ENCODE measurements at places on chromosomes 3 and 15.

DNA sequence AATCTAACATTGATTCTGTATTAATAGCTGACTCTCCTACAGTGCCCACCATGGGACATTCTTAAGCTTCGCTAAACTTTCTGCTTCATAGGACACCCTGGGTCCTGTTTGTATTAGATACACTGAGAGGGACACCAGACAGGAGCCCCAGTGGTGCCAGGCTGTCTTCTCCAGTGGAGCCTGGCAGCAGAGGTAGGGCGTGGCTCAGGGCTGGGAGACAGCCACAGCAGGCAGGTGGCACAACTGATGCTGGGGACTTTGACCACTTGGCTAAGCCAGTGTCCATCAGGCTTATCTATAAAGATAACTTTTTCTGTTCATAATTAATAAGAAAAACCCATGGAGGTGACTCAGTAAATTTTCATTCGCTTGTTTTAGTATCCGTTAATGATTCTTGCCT lies 21.8 kb downstream of the NIPA1 start:
- DNase-seq: no peak

GRCh38 chr3:193874997-193875593 lies 260.9 kb upstream of the HES1 start:
- no peak for DNase-seq

DNA sequence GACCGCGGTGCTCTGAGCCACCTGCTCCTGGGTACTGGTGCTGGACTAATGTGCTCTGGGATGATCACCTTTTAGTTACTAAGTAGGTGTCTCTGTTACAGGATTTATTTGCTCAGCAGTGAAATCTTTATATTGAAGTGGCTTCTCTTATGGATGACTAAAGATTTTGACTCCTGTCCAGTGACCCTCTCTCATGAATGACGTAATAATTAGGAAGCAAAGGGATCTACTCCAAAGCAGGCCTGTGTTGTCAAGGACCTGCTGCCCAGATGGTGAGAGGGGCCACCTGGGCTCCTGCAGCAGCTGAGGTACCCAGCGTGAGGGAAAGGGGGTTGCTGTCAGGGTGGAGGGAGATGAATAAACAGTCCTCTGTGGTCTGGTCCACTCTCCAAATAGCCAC lies 263.6 kb downstream of the GABRG3 start:
- DNase-seq: no peak

GRCh38 chr15:89139613-89140499 lies 51.6 kb downstream of the ABHD2 start:
- no peak for DNase-seq

GRCh38 chr3:99931059-99931458 lies 113.4 kb downstream of the CMSS1 start:
- DNase-seq: no peak

DNA sequence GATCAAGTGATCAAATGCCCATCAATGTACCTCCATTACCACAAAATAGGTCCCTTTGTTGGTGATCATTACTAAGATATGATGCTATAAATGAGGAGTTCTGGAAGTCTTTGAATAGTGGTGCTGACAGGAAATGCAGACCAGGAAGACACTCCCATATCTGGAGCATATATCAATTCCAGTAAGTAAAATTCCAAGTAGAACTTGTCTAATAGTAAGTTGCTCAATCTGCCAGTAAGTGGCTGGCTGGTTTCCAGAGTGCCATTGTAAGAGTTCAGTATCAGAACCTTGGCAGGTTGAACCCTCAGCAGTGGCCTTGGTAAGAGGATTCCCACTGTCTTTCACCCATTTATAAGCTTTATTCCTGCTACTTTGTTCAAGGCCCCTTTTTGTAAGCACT lies 379.9 kb upstream of the RBMS3 start:
- DNase-seq: no peak

- no peak for DNase-seq
Measured at GRCh38 chr15:77039848-77040247, 31.1 kb downstream of the TSPAN3 start.

DNA sequence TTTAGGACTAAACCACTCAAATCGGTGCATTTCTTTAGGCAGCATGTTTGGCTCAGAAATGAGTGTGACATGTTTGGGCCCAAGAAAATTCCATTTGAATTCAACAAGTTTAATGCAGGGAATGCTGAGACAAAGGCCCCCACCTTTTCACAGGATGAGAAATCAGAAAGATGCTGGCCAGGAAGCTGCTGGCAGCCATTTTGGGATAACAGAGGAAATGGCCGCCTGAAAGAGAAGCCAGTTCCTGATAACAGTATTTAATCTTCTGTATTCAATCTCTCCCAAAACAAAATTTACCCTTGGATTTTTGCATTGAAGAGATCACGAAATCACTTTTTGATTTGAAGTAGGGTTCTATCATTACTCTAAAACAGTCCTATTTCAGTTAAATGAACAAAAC lies 350.9 kb downstream of the SLC9A9 start:
- DNase-seq: no peak

- DNase-seq: no peak
Measured at GRCh38 chr3:170585008-170585936, 603 bp downstream of the SLC7A14 start.

GRCh38 chr3:38011111-38011510 lies 18.3 kb downstream of the PLCD1 start:
- DNase-seq: no peak

- no peak for DNase-seq
Measured at GRCh38 chr3:71710906-71711494, 14.2 kb downstream of the EIF4E3 start.

DNA sequence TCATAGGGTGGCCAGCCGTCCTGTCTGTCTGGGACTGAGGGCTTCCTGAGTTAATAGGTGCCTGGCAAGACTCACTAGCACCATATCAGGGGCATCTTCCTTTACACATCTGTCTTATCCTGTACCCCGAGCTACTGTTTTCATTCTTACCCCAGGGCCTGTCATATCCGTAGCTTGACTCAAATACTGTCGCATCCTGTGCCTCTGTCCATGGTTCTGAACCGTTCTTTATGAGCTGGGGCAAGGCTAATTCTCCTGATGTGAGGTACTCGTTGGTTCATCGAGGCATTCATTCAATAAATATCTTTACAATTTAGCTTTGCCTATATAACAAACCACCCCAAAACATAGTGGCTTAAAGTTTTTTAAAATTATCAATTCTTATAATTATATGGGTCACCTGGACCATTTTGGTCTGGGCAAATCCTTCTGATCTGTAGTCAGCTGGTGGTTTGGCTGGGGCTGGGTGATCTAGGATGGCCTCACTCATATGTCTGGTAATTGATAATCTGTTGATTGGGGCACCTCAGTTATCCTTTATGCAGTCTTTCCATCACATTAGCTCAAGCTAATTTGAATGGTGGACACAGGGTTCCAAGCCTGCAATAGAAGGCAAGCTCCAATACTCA lies 121.2 kb downstream of the TLE3 start:
- DNase-seq: no peak

GRCh38 chr15:92663250-92663951 lies 7.8 kb upstream of the FAM174B start:
- DNase-seq: no peak

- no peak for DNase-seq
Measured at GRCh38 chr3:14141144-14141543, 16.3 kb downstream of the TMEM43 start.

- DNase-seq: no peak
Measured at GRCh38 chr3:177978946-177979345, 557.3 kb upstream of the KCNMB2 start.

DNA sequence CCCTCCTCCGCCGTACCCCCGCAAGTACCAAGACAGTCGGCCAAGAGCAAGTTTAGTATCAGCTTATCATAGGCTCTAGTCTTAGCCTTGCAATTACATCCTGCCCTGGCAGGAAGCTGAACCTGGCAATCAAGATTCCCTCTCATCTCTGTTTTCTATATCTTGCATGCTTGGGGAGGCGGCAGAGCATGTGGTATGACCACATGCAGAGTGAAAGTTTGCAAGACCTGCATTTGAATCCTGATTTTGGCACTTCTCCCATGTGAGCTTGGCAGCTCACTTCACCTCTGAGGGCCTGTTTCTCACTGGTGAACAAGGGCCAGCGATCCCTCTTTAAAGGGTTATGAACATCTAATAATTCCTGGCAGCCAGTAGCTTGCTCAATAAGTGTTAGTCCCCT lies 106.1 kb upstream of the FRMD4B start:
- no peak for DNase-seq

DNA sequence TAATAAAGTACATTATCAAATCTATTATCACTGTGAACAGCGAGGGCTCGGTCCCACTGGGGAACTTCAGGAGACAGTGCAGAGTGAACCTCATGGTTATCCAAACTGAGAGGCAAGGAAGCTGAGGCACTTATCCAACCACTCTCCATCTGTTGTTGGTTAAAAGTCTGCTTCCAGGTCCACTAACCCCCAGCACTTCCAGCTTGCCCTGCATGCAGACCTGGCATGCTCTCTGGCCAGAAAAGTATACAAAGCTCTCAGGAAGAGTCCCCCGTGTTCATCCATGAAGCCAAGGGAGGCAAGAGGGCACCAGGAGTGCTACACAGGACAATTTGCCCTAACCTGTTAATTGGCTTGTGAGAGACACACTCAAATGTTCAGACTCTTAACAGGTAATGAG lies 36.0 kb downstream of the FBN1 start:
- DNase-seq: no peak

Measured in stimulated activated CD8-positive, alpha-beta memory T cell treated with anti-CD3 and anti-CD28 coated beads, Interleukin-7, amount 100 ng/mL, for 1 hour (primary cell).